Renal cortical epithelial cell (primary cell): ENCODE measurements at places on chromosomes 7 and 10.

GRCh38 chr7:46871516-46871915 lies 710.4 kb downstream of the TNS3 start:
- no peak for DNase-seq

DNA sequence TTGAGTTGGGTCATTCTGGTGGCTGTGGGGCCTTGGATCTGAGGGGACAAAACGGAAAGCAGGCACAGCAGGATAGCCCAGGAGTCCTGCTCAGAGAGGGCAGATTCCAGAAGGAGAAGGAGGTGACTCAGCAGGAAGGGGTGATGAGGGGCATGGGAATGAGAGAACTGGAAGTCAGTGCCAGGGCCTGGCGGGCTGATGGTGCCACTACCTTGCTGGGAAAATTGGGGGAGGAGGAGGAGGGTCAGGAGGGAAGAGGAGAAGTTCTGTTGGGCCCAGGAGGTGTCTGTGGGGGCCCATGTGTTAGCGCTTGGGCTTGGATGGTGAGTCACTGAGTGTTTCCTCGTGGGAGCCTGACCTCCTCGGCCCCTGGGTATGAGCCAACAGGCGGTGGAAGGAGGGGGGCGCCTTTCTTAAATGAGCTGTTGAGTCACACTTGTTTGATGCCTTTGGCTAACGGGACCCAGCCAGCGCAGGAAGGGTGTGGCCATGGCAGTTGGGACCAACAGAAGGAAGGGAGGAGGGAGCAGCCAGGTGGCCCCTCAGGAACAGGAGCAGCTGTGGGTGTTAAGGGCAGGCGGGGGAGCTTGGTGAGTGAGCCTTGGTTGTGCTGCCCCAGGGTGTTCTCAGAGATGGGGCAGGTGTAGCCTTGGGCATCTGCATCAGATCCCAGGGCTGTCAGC lies 130.0 kb upstream of the BTBD16 start:
- peak; percentile 96 for DNase-seq

DNA sequence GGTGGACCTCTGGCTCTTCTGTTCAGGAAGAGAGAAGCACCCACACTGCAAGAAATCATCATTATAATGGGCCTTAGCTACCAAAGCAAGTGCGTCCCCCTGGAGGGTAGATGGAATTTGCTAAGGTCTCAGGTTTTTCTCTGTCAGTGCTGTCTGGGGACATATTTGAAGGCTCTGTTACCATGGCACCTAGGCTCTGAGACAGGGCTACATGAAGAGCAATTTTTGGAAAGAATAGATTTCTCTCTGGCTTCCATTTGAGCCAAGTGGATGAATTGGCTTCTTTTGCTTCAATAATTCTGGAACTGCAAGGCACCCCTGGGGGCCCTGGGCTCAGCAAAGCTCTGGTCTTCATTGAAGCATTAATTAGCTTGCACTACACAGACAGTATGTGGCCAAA lies 349.1 kb upstream of the GALNT17 start:
- no peak for DNase-seq

DNA sequence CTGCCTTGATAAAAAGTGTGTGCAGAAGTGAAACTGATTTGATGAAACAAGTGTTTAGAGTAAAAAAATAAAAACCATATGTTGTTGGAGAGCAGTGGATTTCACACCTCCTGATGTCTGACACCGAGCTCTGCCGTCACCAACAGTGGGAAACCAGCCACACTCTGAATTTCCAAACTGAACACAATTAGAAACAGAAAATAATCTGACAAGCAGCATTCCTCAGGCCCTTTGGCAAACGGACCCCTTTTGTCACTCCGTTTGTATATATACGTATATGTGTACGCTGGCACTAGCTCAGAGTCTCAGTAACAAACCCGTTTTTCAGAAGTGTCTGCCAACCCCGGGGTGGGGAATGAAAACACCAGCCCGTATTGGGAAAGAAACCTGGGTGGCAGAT lies 32.4 kb downstream of the TACC2 start:
- no peak for DNase-seq

DNA sequence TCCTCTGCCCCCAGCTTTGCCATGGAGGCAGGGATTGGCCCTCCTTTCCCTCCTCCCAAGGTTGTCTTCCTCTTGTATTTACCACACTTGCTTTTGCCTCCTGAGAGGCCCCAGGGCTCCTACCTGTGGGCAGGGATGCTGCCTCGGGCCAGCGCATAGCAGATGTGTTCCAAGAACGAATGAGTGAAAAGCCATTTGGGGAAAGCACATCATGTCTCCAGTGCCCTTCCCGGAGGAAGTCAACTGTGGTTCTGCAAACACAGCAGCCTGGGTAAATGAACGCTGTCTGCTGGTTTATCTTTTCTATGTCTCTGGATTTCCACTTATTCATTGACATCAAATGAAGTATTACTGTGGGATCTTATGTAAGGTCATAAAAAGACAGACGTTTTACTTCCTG lies 161.7 kb downstream of the FANK1 start:
- peak; percentile 22 for DNase-seq

GRCh38 chr7:90224195-90224594 lies 12.7 kb downstream of the STEAP2 start:
- no peak for DNase-seq

DNA sequence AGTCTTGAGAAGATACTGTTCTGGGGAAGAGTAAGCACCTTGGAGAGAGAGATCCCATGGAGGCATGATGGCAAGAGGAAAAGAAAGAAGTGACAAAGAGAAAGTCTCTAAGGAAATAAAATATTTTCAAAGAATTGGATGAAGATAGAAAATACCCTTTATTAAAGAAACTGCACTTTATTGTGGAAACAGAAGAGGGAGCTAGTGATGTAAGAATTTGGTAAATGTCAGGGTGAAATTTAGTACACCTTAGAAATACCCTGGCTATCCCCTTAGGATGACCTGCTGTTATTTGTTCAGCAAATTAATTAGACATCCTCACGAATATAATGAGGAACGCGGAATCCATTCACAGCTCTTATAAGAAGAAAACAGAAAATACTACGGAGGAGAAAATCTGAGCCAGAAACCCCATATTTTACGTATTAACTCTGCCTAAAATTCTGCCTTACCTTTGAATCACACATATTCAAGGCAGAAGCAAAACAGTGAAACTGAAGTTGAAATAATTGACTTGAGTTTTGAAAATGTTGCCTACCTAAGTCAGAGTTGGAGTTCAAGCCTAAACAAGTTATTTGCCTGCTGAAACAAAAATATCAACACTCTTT lies 90.7 kb downstream of the TFPI2 start:
- DNase-seq = peak; percentile 41

DNA sequence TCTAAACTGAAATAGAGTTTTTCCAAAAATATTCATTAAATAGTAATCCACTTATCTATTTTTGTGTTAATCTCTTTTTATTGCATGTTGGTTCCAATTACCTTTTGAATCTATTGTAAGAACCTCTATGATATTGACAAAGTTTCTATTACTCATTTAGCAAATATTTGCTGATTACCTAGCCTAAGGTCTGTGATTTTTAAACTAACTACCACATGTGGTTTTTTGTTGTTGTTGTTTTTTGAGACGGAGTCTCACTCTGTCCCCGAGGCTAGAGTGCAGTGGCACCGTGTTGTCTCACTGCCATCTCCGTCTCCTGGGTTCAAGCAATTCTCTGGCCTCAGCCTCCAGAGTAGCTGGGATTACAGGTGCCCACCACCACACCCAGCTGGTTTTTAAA lies 2.0 kb upstream of the ASB13 start:
- DNase-seq = no peak

- no peak for DNase-seq
Measured at GRCh38 chr10:84194424-84195043, at the start of gene CDHR1. TSS of gene CDHR1 (plus strand) at chr10:84194537. CDS start at chr10:84194761, 224 bp downstream.

DNA sequence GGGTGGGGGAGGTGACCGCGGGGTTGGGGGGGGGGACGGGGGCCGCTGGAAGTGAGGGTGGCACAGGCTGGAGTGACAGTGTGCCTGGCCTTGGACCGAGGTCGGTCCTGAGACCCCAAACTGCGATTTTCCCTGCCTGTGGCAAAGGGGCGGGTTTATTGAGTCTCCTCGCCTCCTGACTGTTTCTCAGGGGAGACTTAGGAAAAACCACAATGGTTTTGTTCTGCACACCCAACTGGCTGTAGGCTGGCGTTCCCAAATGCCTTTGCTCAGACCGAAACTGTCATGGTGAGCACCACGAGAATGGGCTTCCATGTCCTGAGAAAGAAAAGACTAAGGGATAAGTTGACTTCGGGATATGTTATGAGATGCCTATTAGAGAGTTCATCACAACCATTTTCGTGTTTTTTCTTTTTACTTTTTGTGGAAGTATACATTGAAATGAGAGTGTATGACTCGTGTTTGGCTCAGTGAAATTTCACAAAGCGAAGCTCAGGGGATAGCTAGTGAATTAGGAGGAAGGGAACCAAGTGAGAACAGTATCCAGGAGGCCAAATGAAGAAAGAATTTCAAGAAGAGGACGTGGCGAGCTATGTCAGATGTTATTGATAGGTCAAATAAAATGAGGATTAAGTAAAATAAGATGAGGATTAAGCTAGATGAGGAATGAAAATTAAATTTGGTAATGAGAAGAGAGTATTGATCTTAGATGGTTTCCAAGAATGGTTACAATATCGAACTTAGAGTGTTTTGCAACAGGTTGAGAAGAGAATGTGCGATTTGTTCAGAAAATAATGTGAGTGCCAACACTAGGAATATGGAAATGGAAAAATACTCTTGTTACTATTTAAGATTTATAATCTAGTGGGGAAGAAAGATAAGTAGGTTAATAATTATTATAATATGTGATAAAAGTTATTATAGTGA lies 918 bp downstream of the NET1 start:
- peak; percentile 66 for DNase-seq

DNA sequence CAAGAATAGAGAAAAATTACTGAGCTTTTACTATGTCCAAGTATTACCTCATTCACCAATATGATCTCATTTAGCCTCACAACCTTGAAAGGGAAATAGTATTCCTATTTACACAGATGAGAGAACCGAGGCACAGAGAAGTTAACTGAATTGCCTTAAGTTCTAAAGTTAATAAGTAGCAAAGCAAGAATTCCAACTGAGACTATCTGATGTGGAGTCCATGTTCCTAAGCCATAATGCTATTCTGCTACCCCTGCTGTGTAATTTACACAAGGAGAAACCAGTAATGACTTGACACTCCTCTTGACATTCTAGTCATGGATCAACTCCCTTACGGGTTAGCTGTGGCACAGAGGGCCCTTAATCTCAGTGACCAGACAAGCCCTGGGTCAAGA lies 60.7 kb downstream of the ABCB4 start:
- DNase-seq = peak; percentile 85

DNA sequence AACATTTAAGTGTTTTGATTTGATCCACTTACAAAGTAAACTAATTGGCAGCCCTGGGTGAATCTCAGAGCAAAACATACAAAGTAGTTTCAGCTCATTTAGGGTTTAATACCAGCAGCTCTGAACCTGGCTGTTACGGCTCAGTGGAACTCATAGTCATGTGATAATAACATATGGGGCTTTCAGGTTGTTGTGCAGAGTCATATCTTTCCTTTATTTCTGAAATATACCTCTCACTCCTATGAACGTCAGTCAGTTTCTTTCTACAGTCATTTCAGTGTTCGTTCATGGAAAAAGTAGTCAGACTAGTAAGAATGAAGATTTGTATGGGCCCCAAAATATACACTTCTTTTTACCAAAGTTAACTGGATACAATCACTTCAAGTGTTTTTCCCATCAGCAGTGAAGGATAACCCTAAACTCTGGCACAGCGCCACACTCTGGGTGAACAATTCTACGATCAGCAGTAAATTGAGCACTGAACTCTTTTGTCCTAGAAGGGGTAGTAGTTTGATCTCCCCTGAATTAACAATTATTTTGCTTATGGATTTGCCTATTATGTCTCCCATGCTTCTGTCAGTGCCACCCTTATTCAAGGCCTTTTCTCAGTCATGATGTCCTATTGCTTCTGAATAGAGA lies 218.6 kb downstream of the THSD7A start:
- no peak for DNase-seq

- DNase-seq = no peak
Measured at GRCh38 chr7:100674411-100675104, 1.0 kb downstream of the GNB2 start.

GRCh38 chr10:77837248-77837924 lies 89.2 kb downstream of the DLG5 start:
- DNase-seq = no peak

- DNase-seq = peak; percentile 78
Measured at GRCh38 chr10:30701451-30702173, 72.1 kb upstream of the LYZL2 start.

DNA sequence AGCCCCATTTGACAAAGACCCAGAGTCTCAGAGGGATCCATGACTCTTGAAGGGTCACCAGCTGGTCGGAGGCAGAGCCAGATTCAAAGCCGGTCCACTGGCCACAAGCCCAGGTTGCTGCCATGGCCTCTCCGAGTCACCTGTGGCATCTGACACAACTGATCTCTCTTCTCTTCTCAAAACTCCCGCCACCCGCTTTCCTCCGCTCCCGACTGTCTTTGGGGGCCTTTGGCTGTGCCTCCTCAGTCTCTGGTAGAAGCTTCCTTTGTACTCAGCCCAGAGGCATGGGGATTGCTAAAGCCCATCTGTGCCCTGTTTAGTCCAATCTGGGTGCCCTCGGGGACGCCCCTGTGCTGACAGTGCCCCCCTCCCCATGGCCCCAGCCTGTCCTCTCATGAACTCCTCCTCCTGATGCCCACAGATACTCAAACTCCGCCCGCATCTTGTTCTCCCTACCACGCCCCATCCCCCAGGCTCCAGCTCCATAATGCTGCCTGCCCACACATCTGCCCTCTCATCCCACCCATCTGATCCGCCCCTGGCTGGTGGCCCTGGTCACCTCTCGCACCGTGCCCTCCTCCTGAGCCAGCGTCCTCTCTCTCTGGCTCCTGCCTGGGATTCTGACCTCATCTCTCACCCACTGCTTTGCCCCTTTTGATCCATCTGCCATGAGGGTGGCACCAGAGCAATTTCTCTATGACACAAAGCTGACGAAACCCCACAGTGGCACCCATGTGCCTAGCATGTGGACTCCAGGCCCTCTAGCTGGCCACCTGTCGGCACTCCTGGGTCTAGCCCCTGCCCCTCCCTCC lies 150.6 kb downstream of the SLIT1 start:
- DNase-seq = no peak

DNA sequence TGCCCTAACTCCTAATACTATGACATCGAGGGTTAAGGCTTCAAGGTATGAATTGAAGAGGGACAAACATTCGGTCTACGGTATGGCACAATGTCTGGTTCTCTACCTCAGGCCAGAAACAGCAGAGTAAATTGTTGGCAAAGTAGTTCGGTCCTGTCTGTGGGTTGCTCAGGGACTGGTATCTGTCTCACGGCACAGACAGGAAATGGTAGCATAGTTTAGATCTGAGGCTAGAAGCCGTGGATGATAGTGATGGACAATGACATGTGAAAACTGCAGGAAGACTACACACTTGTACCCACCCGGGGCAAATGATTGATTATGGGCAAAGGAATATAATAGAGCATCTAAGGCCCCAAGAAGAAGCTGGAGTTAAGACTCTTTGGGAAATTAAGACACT lies 106.2 kb downstream of the TWIST1 start:
- DNase-seq = no peak
